ENCODE measurements at places on chromosomes 6 and 20.

DNA sequence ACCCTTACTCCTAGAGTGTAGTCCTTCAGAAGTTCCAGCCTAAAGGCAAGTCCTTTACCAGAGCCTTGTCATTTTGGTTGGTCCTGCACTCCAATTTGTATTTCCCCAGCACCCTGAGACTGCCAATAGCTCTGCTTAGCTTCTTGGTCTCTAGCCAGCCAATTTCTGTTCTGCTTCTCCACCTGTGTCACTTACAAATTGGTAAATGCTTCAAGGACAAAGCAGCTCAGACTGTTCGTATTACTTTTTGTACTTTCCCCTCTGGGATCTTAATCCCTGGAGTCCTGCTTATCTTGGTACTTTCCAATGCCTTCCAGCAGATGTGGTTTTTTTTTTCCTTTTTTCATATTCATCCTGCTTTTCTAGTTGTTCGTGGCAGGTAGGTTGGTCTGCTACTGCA is 25.7 kb downstream of the PIGU start:
- no peak for DNase-seq

DNA sequence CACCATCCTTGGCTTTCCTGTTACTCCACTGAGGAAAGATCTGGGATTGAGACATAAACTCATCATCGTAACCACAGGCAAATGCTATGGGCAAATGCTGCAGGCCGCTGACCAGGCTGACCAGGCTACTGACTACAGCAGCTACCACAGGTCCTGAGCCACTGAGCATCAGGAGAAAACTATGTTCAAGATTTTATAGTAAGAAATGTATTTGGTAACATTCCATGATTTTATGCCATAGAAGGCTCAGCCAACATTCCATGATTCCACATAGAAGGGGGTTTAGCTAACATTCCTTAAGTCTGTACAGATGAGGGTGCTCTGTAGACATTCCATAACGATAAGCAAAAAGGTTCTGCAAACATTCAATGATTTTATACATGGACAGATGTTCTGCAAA is 16.1 kb upstream of the B4GALT5 start:
- no peak for DNase-seq

GRCh38 chr20:47777220-47777619 is 8.1 kb downstream of the SULF2 start:
- DNase-seq: no peak

DNA sequence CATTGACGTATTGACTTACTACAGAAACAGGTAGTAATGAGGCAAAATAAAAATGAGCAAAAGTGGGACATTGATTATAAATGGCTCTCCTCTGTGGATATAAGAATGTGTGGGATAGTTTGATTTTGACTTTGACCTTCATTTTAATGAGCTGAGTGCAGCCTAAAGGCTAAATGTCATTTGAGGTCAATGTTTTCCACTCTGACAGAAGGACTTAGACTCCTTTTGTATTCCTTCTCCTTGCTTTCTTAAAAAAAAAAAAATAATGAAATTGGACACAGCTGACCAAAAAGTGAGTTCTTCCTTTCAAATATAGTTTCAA is 68.6 kb downstream of the MTFR2 start:
- DNase-seq: no peak

DNA sequence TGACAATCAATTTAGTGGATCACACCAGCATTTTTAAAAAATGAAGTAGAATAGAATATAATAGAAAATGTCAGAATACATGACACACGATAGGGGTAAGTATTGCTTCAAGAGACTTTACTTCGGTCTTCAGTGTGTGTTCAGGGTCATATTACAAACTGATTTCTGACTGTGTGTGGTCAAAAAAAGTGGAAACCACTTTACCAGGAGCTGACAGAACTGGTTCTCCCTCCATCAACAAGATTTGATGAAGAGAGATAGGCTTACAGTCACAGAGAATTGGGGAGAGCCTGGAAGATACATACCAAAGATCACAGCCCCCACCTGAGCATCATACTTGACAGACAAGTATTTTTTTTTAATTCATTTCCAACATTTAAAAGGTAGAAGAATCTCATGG is 21.7 kb downstream of the ARMC2 start:
- DNase-seq: no peak
